ENCODE measurements at places on chromosomes 6 and 20. TPM values are rescaled to one million over a fixed set of nuclear protein-coding genes. Genes with fewer than 3 reads are reported as not detected.

KIF13A gene
- polyA plus RNA-seq, result 36.4 TPM

KHDC1L gene
- 1.1 TPM for polyA plus RNA-seq

KCNQ2 gene
- 12.4 TPM for polyA plus RNA-seq

CASP8AP2 gene
- polyA plus RNA-seq, result 30.6 TPM

OR2H2 gene
- not detected for polyA plus RNA-seq

DBNDD2 gene
- 19.6 TPM for polyA plus RNA-seq

ZDHHC14 gene
- 29.5 TPM for polyA plus RNA-seq

AP5S1 gene
- polyA plus RNA-seq, result 12.9 TPM

SLC12A5 gene
- 2.3 TPM for polyA plus RNA-seq

METTL24 gene
- 2.2 TPM for polyA plus RNA-seq

PHACTR2 gene
- 44.5 TPM for polyA plus RNA-seq

ADGRF1 gene
- 0.14 TPM for polyA plus RNA-seq

BAG2 gene
- 6.4 TPM for polyA plus RNA-seq

CDKN1A gene
- 5.2 TPM for polyA plus RNA-seq

CBLN4 gene
- 0.18 TPM for polyA plus RNA-seq

BMP7 gene
- polyA plus RNA-seq, result 11.1 TPM

- no peak for DNase-seq
These were observed 382.5 kb downstream of the EPHA7 start for GRCh38 chr6:93036835-93037234.

GRCh38 chr6:127868338-127868737, 32.5 kb downstream of the THEMIS start:
- DNase-seq, result no peak

GRCh38 chr20:3818155-3819151, 1.9 kb upstream of the AP5S1 start:
- DNase-seq, result no peak

- DNase-seq, result no peak
These were observed 10.4 kb upstream of the TRAF3IP2 start for GRCh38 chr6:111615916-111616612.

DNA sequence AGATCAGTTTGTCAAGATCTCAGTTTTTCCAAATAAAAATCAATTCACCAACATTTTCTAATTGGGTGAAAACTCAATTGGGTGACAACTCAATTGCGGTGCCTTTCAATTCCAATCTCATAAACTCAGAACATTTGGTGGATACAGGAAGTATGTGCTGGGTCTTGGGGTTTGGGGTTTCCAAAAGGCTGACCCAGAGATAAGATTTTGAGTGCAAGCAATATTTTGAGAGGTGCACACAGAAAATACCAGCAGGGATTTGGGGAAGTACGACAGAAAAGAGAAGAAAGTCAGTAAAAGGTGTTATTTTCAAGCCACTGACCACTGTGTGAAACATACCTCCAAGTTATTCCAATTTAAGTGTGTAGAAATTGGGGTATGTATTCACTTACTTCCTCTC, 258.0 kb downstream of the PHACTR1 start:
- DNase-seq, result no peak

- DNase-seq, result no peak
These were observed 75.4 kb upstream of the SPACA1 start for GRCh38 chr6:87972279-87972678.

DNA sequence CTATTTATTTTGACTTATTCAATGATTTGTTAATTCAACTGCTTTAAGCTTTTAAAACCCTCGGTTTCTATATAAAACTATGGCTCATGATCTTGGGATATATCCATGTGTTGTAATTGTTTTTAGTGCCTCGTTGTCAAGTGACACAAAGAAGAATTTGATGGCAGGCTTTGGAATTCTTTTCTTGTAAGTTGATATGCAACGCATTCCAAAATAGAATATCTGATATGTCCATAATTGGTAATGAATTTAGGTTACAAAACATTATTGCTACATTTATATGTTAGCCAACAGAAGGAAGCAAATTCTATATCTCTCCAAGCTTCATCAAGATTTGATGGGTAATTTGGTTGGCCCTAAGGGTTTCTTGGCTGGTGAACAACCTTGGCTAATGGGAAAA, 220.4 kb upstream of the RIMS1 start:
- DNase-seq, result no peak

- DNase-seq, result peak; percentile 31
These were observed 113.9 kb downstream of the FYN start for GRCh38 chr6:111759331-111759835.

GRCh38 chr6:157285422-157285779, 37.9 kb downstream of the TMEM242 start:
- DNase-seq, result no peak

GRCh38 chr20:37295001-37295400, 5.5 kb downstream of the MANBAL start:
- no peak for DNase-seq

DNA sequence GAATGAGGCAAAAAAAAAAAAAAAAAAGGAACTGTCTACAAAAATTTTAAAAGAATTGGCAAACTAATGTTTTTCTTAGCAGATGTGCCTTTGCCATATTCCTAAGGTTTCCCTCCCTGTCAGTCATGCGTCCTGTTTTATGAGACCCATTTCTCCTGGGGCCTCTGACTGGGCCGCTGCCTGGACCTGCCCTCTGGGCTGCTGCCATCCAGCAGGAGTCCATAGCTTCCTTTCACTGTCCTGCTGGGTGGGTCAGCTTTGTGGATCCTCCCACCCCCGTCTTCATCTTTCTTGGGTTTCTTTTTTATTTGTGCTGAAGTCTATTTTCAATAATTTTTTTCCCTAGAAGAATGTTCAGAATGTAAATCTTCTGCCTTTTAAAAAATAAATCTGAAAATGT, 110.8 kb upstream of the SCP2D1 start:
- no peak for DNase-seq

DNA sequence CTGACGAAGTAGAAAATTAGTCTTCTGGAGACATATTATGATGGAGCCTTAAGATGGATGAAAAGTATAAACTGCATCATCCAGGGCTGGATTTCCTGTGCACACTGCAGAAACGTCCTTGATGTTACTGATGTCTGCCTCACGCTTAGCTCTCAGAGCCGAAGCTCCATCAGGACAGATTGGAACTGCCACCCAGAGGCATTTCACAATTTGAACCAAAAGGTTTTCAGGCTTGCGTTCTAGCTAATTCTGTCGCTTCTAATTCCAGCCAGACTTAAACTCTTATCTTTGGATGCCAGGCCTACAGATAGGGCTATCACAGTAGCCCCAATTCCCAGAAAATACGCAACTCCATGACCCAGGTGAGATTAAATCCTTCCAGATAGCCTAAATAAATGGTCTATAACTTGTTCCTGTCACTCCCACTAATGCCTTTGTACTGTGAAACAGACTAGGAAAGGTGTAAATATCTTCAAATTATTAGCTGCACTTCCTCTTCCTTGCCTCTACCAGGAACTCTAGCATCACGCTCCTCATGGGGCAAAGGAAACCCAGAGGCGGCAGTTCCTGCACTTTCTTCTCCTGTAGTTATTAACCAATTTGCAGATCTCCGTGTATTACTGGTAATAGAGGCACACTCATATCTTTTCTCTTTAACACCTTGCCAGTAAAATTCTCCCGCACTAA, 634.6 kb downstream of the PRKN start:
- no peak for DNase-seq

DNA sequence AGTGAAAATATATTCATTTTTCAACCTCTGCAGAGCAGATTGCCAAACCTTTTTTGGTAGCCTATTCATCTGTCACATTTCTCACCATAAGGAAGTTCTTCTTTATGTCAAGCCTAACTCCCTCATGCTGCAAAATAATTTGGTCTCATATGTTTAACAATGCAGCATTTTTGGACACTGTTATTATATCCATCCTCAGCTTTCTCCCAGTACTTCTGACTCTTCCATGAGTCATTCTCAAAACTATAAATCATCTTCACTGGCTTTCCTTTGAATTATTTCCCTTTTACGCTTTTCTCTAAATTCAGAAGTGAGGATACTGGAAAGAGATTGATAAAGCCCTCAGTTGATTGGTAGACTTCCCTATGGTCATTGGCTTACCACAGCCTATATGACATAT, 192.2 kb downstream of the TPBG start:
- DNase-seq, result no peak

DNA sequence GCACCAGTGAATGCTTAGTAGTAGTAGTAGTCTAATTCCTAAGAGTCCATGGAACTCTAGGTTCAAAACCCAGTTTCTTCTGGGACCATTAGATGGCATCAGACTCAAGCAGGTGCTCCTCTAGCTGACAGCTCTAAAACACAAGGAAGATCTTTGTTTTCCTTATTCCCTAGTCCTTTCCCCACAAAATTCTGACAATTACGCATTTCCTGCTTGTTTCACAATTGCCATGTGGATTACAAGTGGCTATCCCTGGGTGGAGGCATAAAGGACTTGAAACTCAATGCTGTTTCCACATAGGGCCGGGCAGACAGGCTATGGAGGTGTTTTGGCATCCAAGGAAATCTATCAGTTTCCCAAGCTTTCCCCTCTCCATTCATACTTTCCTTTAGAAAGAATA, 9.2 kb upstream of the HLA-DOB start:
- no peak for DNase-seq

DNA sequence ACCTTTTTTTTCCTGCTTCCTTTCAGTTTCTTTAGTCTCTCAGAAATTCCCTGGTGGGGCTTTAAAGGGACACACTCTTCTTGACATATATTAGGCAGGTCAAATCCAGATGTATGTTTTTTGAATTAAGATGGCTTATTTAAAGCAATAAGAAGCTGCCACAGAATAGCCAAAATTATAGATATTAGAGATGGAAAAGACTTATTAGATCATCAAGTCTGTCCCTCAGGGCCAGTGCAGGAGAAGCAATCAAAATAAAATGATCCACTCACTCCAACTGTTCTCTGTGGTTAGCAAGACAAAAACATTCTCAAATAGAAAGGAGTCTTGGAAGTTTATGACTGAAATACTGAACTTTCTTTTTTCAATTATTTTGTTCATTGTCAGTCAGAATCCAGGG, 462.8 kb downstream of the CDC5L start:
- DNase-seq, result no peak

- no peak for DNase-seq
These were observed 161.3 kb upstream of the GGTLC1 start for GRCh38 chr20:24149881-24150307.

DNA sequence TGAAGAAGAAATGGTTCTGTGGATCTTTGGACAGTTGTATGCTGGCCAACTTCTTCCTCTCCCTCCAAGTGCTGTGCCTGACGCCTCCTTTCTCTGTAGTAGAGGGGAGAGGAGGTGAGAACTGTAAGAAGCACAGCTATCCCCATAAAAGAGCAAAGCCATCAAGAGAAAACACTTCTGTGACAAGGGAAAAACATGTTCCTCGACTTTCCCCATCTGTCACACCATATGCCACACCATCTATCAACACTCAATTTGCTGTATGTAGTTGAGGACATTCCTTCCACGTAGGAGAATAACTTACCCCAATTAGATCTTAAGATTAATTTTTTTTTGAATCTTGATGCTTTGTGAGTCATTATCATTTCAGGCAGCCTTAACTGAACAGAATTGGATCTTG, 156.2 kb upstream of the PLCB4 start:
- DNase-seq, result no peak

- DNase-seq, result no peak
These were observed 15.7 kb downstream of the HLA-A start for GRCh38 chr6:29958046-29958445.

GRCh38 chr6:36339146-36339545, 2.5 kb upstream of the BNIP5 start:
- DNase-seq, result no peak

GRCh38 chr6:113876695-113877094, 19.6 kb downstream of the MARCKS start:
- DNase-seq, result no peak

- no peak for DNase-seq
These were observed 31.9 kb upstream of the MRGBP start for GRCh38 chr20:62764156-62764935.

DNA sequence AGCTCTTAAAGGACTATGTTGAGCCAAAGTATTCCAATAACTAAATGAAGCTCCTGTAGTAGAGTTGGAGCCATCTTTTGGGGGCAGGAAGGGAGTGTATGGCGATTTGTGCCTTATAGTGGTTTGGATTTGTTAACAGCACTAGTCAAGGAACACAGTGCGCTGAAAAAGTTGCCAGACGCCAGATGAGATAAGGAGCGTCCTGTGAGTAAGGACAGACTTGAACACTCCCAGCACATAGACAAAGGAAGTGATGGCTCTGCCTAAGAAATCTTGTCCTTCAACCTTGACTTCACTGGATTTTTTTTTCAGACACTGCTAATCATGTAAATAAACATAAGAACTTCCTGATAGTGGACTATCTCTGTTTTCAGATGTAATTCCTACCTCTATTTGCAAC, 136.9 kb downstream of the TRMT11 start:
- DNase-seq, result no peak

All from right lung (tissue), 10 donors.